ENCODE measurements at places on chromosomes 5 and 9.

DNA sequence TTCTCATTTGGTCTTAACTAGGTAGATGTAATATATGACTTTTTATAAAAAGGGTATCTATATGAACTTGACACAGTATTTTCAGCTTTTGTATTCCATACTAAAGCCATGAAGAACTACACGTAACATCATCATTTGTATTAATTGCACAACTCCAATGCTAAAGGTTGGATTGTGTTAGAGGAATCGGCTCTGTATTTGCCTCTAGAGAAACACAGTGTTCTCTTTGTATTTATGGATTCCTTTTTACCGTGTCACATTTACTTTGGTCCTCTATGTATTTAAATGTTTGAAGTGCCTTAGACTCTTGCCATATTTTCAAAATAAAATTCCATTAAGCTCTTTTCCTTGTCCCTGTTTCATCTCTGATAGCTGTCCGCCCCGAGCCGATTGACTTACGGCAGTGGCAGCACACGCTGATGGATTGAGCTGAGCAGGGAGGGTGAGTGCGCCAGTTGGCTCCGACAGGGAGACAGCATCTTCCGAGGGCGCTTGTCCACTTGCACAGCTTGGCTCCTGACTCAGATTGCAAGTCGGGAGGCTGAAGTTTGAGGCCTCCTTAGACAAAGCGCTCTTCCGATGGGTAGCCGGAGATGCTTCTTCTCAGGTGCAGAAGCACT lies 95.6 kb upstream of the DMRT1 start:
- no peak for DNase-seq

DNA sequence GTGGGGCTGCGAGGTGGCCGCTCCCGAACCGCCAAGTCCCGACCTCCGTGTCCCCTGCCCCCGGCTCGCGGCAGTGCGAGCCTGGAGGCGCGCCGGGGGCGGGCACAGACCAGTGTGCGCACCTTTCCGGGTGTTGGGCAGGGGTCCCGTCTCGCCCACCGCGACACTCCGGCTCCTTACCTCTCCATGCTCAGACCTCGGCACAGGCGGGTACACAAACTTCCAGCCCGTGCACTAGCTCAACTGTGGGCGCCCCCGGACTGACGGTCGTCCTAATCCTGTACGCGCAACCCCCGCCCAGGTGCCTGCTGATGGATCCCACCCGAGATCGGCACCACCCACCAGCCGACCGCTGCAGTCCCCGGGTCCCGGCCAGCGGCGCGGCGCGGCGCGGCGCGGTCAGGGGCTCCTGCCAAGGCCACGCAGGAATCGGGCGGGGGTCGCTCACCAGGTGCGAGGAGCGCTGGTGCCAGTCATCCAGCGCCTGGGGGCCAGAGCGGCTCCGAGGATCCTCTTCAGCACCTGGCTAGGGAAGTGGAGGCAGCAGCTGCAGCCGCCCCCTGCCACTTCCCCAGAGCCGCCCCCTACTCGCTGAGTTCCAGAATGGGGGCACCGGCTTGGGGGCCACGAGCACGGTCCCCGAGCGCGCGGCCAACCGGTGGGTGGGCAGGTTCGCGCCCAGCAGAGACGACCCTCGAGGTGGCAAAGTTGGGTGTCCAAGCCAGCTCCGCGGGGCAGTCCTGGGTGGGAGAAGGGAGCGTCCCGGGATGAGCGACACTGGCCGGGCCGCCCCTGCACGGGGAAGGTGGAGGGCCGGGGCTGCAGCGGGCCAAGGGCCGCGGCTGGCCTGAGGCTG lies 511 bp downstream of the SEMA5A start:
- DNase-seq, result no peak

DNA sequence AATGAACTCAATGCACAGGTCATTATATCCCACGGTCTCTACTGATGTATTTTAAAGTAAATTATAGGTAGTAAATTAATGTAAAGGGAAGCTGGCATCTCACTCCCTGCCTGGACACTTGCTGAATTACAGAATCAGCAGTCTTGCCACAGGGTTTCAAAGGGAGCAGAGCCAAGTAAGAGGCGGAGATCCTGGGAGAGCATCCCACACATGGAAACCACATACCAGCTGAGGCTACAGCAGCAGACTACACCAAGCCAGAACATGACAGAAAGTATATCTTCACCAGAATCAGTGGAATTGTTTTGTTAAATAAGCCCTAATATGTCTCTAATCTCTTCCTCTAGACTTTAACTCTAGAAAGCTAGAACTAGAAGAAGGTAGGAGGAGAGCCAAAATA lies 1689.2 kb upstream of the WWC1 start:
- no peak for DNase-seq

GRCh38 chr5:169554251-169554650 lies 29.3 kb upstream of the SPDL1 start:
- no peak for DNase-seq

DNA sequence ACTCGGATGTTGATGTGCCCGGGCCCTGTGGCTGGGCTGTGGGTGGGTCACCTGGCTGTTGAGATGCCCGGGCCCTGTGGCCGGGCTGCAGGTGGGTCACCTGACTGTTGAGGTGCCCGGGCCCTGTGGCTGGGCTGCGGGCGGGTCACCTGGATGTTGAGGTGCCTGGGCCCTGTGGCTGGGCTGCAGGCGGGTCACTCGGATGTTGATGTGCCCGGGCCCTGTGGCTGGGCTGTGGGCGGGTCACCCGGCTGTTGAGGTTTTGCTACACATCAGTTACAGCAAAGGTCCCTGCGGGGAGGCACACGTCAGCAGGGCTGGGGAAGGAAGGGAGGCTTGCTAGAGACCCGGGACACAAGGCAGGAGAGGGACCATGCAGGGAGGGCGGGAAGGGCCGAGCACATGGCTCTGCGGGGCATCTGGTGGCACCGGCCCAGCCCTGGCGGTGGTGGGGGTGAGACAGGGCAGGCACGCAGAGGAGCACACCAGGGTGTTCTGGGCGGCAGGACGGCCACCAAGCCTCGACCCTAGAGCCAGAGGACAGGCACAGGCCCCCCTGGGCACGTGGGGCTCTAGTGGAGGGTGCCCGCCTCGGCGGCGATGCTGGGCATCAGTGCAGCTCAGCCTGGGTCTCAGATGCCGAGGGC lies 35.4 kb downstream of the PNPLA7 start:
- no peak for DNase-seq

Data from esophagus squamous epithelium (tissue), 5 donors.